Skeletal muscle cell (primary cell): ENCODE measurements at places on chromosomes 16 and 17.

- DNase-seq = no peak
Observed at GRCh38 chr17:4368341-4368740, 1.9 kb upstream of the UBE2G1 start.

- DNase-seq = no peak
Observed at GRCh38 chr17:20995873-20996723, 46.7 kb downstream of the USP22 start.

DNA sequence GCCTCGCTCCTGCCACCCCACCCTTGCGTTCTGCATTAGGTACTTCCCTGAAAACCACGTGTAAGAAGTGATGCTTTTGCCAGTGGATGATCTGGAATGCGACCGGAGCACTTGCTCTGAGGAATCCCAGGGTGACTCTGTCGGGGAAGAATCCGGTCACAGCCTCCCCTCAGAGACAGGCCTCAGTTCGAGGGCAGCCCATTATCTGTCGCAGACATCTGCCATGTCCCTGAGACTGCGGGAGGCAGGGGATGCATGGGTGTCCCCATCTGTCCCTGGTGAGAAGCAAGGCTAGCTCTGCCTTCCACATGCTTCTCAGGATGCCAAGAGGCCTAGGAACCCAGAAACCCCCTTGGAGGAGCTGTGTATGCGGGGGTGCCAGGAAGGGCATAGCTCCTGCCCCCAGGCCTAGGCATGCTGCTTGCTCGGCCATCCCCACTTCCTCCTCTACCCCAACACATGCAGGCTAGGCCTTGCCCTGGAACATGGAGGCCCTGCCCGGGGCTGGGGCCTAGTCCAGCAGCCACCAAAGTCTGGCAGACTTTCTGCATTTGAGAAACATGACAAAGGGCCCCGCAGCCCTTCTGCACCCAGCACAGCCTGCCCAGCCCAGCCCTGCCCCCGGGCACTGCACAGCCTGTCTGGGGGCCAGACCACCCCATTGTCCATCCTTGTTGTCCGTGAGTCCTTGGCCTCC lies 20.5 kb downstream of the MNT start:
- DNase-seq = no peak

DNA sequence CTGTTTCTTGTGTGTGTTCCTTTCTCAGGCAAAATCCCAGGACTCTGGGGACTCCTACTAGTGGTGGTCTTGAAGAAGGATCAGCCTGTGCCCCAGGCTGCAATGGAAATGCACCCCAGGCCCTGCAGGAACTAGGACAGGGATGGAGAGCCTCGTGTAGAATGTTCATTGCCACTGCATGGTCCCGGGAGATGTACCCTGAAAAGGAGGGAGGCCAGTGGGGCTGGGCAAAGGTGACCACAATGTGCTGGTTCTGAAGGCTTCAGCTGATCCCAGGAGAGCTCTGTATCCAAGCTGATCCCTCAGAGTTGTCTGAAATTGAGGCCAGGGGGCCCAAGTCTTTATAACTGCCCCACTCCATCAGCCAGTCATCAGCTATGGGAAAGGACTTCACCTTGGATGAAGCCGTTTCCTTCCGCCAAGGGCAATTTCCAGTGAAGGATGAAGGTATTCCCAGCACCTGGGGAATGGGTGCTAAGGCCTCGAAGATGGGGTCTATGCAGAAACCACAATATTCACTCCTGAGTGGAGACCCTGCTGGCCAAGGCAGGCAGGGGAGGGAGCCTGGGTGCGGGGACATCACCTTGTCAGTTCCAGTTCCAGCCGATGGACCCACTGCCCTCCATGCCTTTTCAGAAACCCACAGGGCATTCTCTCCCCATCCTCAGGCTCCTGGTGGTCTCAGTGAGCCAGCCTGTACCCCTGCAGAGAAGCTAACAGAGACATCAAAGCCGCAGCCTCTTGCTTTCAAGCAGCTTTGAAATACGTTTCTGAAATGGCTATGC lies 59.9 kb upstream of the CDH5 start:
- no peak for DNase-seq

DNA sequence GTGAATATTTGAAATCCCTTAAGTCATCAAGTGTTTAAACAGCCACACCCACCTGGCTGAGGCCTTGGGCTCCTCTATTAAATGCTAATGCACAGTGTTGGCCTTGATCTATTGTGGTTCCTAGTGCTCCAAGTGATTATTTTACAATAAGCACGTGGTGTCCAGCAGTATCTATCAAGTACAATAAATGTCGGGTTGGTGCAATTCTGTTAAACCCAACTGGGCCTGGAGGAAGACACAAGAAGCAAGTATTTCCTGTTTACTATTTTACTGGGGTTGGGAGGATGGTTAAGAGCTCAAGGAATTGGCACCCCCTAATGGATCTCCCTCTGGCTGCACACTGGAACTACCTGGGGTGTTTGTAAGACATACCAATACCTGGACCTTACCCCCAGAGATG lies 72.1 kb upstream of the HNF1B start:
- no peak for DNase-seq

- no peak for DNase-seq
Observed at GRCh38 chr17:31448467-31449077, 57.1 kb downstream of the RAB11FIP4 start.

DNA sequence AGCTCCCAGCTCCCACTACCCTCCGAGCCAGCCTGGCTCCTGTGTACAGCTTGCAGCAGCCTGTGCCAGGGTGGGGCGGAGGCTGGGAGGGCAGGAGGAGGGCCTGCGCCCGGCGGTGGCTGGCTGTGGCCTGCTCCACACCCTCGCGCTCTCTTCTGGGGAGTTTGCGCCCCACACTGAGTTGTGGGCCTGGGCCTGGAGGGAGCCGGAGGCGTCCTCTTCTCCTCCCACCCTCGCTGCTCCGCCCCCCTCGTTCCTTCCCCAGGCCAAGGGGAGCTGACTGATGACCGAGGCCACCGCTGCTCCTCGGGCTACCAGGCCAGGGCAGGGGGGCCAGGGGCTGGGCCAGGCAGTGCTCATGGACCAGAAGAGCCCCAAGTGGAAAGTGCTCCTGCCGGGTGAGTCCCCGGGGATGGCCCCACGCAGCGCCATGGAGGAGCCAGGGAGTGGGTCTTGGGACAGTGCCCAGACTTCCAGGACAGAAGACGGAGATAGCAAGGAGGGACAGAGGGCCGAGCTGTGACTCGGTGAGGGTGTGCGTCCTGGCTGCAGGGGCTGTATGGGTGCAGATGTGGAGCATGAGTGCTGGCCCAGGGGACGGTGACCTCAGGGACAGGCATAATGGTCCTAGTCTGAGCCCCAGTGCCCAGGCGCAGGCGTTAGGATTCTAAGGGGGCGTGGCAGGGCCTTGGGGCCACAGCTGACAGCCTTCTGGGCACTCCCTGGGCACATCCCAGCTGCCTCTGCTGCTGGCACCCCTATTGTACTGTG lies 242.1 kb upstream of the GSE1 start:
- no peak for DNase-seq

GRCh38 chr17:4941319-4941610 lies 1.2 kb downstream of the RNF167 start:
- no peak for DNase-seq

DNA sequence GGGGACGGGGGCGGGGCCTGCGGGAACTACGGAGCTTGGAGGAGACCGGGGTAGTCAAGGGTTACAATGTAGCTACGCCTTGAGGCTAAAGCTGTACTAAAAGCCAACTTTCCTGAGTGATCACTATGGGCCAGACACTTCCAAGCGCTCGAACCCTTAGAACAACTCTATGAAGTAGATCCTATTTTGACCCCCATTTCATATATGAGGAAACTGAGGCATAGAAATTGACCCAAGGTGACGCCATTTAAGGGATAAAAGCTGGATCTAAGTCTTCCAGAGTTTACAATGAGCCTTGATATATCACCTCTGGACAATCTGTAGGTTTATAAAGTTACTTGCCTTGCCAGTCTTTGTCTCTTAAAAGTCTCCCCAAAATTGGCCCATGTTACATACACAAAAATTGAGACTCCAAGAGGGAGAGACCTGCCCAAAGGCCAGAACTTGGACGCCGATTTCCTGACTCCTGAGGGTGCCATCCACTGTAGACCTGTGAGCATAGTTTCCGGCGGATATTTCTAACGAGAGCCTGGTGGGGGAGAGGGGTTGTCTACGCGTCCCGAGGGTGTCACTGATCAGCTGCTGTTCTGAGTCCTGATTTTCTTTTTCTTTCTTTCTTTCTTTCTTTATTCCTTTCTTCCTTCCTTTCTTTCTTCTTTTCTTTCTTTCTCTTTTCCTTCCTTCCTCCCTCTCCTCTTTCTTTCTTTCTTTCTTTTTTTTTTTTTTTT lies 555 bp upstream of the NCBP3 start:
- DNase-seq = no peak

DNA sequence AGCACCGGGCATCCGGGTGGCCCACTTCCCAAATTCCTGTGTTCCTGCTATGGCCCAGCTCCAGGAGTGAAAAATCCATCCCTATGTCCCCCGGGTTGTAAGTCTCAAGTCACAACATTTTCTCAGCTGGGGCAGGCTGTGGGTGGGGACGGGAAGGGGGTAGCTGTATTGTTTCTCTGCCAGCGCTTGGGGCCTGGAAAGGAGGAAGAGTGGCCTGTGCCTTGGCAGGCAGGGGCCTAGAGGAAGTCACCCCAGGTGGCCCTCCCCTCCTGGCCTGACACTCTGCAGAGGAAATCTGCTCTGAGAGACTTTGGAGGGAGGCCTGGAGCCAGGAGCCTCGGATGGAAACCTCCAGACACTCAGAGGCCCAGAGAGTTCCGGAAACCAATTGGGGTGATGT lies 10.6 kb upstream of the SCN4A start:
- no peak for DNase-seq

- no peak for DNase-seq
Observed at GRCh38 chr17:8451933-8452614, 16.4 kb downstream of the NDEL1 start.

GRCh38 chr17:60315650-60316049 lies 76.3 kb downstream of the USP32 start:
- no peak for DNase-seq

- peak; percentile 45 for DNase-seq
Observed at GRCh38 chr16:1839554-1839953, 12.5 kb downstream of the FAHD1 start.

GRCh38 chr16:77059446-77059845 lies 131.5 kb upstream of the MON1B start:
- DNase-seq = no peak

- no peak for DNase-seq
Observed at GRCh38 chr16:27528294-27528693, 21.4 kb downstream of the GTF3C1 start.

DNA sequence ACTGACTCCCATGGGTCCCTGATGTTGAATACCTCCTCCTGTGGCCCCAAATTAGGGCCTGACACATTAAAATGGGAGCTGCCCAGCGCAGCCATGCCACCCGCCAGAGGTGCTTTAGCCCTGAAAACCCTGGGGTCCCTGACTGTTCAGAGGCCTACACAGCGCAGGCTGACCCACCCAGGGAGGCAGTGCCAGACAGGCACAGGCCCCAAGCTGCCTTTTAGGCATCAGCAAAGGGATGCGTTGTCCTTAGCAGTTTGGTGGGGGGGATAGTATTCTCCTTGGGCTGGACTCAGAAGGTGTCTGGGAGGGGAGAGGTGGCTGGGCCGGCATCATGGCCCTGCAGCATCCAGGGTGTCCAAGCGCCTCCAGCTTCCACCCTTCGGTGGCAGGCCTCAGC lies 1.4 kb downstream of the RAPGEFL1 start:
- no peak for DNase-seq

- DNase-seq = no peak
Observed at GRCh38 chr17:5282642-5283217, 646 bp downstream of the RABEP1 start.

DNA sequence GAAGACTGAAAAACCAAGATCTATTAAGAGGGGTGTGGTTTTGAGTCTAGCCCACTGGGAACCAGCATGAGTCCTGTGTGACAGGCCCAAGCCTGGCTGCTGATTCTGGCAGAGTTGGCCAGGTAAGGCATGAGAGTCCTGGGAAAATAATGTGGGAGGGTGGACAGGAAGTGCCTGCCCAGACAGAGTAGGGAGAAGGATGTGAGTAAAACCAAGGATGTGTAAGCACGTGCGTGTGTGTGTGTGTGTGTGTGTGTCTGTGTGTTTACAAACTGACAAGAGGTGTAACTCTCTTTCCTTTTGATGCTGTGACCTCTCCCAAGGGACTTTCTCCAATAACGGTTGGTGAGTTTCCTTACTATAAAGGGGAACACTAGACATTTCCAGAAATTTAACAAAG lies 15.6 kb upstream of the TEX2 start:
- DNase-seq = no peak

GRCh38 chr17:40922239-40922638 lies 15.2 kb downstream of the KRT23 start:
- peak; percentile 47 for DNase-seq

DNA sequence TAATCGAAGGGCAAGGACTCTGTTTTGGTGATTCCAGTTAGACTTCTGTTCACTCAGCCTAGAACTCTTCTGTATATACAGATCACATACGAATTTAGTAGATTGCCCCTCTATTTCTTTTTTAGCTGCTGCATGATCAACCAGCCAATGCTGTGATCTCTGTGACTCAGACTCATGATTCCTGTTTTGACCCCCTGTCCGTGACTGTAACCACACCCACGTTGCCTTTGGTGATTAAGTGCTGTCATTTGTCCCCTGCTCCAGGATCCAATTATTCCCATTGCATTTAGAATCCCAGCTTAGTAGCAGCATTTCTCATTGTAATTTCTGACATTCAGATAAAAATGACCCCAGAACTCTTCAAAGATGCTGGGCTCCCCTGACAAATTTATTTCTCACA lies 545.7 kb downstream of the NPIPA7 start:
- no peak for DNase-seq

DNA sequence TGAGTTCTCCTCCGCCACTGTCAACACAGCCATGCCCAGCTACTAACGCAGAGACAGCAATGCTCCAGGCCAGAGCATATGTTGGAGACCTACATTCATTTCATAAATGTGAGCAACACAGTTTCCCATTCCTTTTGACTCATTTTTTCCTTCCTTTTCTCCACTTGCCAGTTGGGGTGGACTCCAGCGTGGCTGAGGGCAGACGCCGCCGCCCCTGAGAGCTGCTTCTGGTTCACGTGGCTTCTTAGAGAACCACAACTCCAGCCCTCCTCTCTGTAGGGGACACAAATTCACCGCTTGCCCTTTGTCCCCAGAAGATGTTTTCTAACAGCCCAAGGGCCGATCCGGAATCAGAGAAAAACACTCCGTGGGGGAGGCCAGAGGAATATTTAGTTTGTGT lies 45.8 kb upstream of the ZCCHC14 start:
- no peak for DNase-seq

- no peak for DNase-seq
Observed at GRCh38 chr17:1145311-1145986, 34.3 kb downstream of the ABR start.

- DNase-seq = no peak
Observed at GRCh38 chr16:84741340-84741830, 41.6 kb downstream of the USP10 start.

GRCh38 chr17:55430541-55431288 lies 9.1 kb upstream of the MMD start:
- DNase-seq = no peak

DNA sequence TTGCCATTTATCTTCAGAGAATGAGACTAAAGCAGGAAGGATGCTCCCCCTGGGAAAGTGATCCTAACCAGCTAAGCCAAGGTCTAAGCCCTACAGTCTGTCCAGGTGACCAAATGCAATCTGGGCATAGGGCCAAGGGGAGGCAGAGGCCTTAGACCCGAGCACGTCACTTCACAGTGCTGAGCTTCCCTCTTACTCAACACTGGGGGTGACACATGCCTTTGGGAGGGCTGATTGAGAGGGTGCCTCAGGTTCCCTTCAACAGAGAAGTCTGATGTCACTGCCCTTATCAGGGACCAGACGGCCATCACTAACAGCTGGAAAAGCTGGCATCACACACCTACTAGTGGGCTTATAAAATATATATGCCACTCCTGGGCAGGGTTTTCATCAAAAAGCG lies 4.0 kb downstream of the CIAO2B start:
- no peak for DNase-seq

GRCh38 chr17:72640415-72641165 lies 451.9 kb downstream of the SLC39A11 start:
- DNase-seq = no peak
